A549 treated with AZD2906 at 1 μM for 4 hours (cell line): ENCODE measurements at places on chromosomes 4 and X. TPM values are rescaled to one million over a fixed set of nuclear protein-coding genes. Genes with fewer than 3 reads are reported as not detected.

Gene ADH1B
- total RNA-seq, result not detected in 5 replicates

Gene MAGEB2
- total RNA-seq, result not detected in 5 replicates

Gene RGN
- 0.14 TPM in 1 of 5 replicates, not detected in the others for total RNA-seq

Gene GASK1B
- total RNA-seq, result 0.25 to 0.41 TPM (median 0.34 TPM) in 5 replicates

Gene NDP
- not detected in 5 replicates for total RNA-seq
